ENCODE measurements at places on chromosomes 4 and X.

- DNase-seq: no peak
These were observed 324.8 kb upstream of the NWD2 start for GRCh38 chr4:36919721-36920120.

- no peak for DNase-seq
These were observed 124.1 kb downstream of the SPCS3 start for GRCh38 chr4:176443646-176444409.

DNA sequence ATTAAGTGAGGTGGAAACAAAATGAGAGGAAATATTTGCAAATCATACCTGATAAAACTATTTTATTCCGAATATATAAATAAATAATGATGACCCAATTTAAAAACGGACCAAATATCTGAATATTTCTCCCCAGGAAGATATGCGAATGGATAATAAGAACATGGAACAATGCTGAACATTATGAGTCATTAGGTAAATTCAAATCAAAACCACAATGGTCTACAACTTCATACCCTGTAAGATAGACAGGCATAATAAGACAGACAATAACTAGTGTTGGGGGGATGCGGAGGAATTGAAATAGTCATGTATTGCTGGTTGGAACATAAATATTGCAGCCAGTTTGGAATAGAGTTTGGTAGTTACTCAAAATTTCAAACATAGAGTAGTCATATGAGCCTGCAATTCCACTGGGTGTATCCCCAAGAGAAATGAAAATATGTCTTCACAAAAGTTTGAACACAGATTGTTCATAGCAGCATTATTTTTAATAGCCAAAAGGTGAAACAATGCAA, 47.6 kb upstream of the DRP2 start:
- DNase-seq: no peak

- DNase-seq: no peak
These were observed 285.4 kb upstream of the BOD1L1 start for GRCh38 chr4:13912966-13913365.

DNA sequence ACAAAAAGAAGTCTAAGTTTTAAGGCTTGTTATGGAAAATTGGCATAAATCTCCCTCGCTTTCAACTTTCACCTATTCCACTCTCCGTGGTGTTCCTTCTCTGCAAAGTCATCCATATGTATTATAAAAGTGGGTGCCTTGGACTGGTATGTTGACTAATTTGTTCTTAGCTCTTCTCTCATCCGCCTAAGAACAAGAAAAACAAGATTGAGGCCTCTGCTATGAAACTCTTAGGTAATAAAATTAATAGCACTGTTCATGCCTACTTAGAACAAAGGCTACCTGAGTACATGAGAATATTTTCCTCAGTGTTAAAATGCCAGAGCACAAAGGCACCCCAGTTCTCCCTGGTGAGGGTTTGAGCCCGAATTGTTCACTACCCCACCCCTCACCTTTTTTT, 1.3 kb downstream of the CNGA1 start:
- DNase-seq: no peak

GRCh38 chrX:103240155-103240554, 14.8 kb downstream of the TCEAL8 start:
- no peak for DNase-seq

- DNase-seq: no peak
These were observed 101.5 kb upstream of the UGT8 start for GRCh38 chr4:114497116-114497515.

DNA sequence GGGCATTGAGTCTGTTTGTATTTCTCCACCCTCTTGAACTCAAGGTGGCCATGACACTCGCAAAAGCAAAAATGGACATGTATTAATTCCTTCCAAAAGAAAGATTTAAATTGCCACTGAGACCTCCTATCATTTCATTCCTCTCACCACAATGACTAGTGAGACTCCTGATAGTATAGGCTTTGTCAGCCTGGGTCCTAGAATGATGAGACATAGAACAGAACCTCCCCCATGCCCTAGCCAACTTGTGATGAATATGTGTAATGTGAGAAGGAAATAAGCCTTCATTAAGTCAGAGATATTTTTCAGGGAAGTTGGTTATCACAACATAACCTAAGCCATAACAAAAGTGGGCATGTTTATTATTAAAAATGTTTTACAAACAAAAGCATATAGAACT, 62.5 kb downstream of the ASB9 start:
- no peak for DNase-seq

- no peak for DNase-seq
These were observed 84.5 kb upstream of the GPM6B start for GRCh38 chrX:13901354-13901753.

DNA sequence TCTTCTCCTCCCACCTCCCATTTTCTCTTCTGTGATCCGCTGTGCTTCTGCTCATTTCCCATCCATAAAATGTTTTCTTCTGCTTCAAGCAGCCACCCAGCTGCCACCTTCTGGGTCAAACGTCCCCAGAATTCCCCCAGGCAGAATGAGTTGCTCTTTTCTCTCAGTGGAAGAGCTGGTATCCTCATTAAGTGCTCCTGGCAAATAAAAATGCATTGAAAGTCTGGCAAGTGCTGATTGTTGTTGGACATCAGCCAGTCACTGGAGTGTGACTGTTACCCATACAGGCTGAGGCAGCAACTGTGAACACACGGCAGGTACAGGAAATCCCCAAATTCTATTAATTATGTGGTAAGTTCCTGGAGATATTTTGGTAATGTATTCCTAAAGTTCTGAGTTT, 52.6 kb downstream of the LIMCH1 start:
- DNase-seq: no peak

DNA sequence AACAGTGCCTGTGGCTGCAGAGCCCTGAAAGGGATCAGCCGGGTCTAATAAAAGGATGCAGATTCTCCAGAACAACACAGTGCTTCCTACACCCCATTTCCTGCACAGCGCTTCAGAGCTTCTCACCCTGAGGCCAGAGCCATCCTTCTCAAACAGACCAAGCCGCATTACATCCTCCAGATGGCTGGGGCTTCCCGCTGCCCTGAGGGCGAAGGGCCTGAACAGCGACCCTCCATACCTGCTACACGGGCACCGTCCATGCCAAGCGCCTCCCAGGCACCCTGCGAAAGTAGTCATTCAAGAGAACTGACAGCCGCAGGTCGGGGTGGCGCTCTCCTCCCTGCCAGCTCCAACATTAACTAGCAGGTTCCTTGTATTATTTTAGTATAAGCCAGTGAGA, 36.5 kb downstream of the ACOX3 start:
- DNase-seq: no peak

DNA sequence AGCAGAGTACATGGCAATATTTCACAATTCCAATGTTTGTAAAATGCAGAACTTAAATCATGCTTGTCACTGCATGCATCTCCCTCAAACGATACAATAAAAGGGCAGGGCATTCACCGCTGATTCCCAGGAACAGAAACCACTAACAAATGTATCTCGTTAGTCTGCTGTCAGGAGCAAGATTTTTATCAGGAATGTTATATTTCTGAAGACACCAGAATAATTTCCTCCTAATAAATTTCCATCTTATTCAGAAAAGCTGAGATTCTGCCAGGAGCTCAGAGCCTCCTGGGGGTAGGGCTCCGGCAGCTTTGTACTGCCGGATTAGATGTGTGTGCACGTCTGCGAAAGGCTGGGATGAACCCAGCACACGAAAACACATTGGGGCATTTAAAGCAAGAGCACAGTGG, 54.0 kb upstream of the LDB2 start:
- no peak for DNase-seq

DNA sequence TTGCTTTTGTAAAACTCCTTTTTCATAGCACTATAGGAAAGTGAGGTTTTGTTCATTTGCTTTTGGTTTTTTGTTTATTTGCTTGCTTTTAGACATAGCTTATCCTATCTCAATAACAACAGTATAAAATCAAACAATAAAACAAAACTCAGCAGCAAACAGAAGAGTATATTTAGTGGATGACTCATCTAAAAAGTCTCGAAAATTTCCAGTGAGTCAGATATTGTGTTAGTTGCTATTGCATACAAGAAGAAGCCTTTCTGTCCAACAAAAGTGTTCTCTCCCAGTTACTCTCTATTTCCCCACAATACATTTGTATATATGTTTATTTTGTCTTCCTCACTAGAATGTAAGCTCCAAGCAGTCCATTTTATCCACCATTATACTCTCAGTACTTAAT, 36.0 kb upstream of the NPNT start:
- no peak for DNase-seq

DNA sequence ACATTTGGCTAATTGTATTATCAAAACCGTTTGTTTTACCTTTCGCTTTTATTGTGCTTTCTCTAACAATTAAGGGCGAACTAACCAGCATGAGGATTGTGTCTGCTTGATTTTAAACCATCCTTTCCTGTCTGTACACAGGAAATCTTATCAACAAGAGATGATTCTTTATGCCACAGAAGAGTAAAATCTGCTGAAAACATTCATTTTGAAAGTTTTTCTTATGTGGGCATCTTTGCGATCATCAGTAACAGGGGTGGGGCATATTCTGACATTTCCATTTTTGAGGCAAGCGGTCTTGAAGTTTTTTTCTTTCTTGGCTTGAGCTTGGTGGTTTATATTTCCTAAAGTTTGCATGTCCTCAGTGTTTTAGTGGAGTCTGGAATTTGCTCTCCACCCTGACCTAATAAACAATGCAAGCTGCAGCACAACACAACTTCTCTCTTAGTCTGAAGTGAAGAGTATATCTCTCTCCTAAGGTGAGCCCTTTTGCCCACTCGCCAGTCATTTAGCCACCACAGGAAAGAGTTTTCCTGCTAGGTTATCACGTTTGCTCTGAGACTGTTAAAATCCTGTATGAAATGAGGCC, 26.6 kb downstream of the NFKB1 start:
- peak; percentile 33 for DNase-seq

DNA sequence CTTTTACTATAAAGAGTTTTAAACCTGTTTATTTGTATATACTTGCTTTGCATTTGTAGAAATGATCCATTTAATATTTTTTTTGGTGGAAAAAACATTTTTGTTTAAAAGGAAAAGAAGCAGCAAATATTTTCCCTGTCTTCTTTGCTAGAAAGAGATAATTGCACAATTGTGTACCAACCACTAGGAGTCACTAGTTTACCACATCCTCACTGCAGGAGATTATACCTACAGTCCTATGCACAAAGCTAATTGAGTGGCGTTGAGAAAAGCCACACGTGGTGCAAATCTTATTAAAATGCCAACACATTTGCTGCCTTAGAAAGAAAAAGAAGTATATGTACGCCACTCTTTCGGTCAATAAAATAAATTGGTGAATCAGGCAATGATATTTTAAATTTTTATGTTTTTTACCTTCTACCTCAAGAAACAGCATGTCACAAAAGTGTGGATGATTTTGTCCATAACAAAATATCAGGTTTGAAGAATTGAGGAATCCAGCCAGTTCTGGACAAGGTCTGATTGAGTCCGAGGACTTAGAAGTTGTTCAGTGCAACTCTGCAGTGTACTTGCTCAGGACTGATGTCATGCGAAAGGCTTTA, 102.9 kb downstream of the GRXCR1 start:
- DNase-seq: no peak

DNA sequence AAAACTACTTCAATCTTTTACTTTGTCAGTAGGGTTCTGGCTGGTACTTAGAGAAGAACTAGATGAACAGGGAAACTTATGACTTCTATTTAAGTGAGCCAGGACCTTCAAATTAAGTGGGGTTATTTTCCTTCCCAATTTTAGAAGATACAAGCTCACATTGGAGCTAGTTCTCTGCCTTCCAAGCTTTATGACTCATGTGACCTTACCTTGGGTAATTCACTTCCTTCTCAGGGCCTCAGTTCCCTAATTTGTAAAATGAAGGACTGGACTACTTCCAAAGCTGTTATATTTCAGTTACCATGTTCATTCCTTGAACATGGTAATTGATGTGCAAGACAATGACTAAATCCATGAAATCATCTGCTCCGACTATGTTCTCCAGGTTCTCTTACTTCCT, 32.0 kb upstream of the DCX start:
- DNase-seq: no peak

GRCh38 chrX:149313871-149314371, 191.2 kb downstream of the IDS start:
- no peak for DNase-seq

DNA sequence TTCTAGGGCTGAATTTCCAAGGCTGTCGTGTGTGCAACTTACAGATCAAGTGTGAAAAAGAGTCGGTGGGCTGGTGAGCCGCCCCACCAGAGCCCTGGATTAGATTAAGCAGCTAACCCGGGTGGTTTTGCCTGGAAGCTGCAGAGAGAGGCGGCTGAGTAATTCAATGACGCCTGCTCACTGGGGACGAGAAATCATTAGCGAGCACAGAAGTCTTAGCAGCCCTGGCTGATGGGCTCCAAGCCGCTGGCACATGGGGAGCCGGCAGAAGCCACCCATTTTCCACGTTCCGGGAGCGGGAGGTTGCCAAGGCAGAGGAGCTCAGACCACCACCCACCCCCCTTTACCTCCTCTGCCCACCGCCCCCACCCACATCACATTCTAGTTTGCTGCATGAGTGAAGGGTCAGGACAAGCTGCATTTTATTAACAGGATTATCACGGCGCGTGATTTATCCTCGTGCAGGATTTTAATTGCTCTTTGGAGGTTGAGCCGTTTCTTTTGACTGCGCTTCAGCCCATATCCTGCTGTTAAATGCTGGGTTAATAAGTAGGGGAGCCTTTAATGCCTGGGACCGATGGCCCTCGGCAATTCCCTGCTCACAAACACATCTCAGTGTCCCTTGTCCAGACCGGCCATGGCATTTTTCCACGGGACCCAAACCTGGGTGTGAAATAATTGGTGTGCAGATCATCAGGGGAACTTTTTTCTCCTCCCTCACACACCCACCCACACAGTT, 19.1 kb downstream of the BCOR start:
- no peak for DNase-seq

- no peak for DNase-seq
These were observed 2.7 kb downstream of the SLC38A5 start for GRCh38 chrX:48467281-48467761.

DNA sequence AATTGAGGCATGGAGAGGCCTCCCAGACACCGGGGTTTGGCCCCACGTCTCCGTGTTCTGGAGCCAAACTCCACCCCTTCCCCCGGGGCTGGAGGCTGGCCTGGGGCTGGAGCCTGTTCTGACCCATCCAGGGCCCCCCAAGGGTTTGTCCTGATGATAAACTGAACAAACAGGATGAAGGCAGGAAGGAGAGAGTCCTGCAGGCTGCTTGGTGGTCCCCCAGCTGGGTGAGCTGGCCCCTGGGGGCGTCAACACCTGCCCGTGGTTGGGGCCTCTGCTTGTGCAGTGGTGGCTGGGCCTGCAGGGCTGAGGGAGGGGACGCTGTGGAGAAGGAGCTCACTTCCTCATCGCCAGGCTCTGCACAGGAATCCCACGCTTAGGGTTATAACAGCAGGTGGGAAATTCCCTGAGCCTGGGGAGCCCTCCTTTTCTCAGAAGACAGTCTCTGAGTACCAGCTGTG, 2.3 kb downstream of the SH3TC1 start:
- peak; percentile 41 for DNase-seq

GRCh38 chrX:121455890-121456289, 408.5 kb downstream of the GLUD2 start:
- no peak for DNase-seq

GRCh38 chrX:40098264-40099054, 701 bp upstream of the BCOR start:
- DNase-seq: peak; percentile 59

All from activated T-cell treated with anti-CD3 and anti-CD28 coated beads, Interleukin-2, amount 50 U/mL, for 72 hours (primary cell).